ENCODE measurements at places on chromosomes 5 and 9.

GRCh38 chr9:76162086-76162730 is 232.0 kb downstream of the RFK start:
- no peak for DNase-seq

DNA sequence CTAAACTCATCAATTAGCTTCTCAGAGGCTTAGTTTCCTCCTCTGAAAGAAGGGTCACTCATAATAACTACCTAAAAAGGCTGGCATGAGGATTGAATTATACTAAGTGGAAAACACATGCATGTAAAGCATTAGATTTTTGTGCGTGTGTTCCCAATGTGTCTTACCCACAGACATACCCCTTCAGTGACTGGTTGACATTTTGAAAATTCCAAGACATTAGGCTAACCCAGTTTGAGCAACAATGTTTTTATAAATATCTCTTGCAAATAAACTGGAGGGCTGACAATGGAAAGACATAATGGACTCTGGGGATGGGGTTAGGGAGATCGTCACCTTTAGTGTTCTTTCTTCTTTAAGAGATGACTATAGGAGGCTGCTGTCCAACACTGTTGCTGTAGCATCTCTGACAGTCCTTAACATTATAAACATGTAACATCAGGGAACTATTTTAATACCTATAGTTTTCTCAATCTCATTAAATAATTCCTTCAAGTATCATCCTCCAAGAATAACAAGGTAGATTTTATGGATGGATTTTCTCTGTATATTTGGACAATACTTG is 24.3 kb downstream of the HMHB1 start:
- no peak for DNase-seq

DNA sequence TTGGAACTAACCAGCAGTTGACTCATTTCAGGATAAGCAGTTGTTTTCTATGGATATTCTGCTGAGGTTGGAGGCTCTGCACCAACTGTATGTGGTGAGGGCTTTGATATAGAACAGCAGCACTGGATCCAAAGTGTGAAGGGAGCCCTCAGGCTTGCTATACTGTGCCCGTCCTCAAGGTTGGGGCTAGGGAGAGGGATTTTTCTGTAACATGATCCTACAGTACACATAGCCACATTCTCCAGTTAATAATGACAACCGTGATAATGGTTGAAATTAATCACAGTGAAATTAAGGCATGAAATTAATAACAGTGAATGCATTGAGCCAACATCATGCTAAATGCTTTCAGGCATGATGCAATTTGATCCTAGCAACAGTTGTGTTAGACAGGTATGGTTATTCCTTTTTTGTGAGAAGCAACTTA is 36.7 kb downstream of the ARHGAP26 start:
- DNase-seq: no peak

- DNase-seq: no peak
These were observed 160.3 kb downstream of the SLF1 start for GRCh38 chr5:94778732-94779131.

- DNase-seq: no peak
These were observed 54.7 kb upstream of the ICE1 start for GRCh38 chr5:5367739-5368138.

- no peak for DNase-seq
These were observed 17.5 kb downstream of the ADAM19 start for GRCh38 chr5:157558041-157558595.

GRCh38 chr5:155844542-155844941 is 482.4 kb upstream of the SGCD start:
- no peak for DNase-seq

GRCh38 chr9:125920402-125920801 is 173.2 kb downstream of the PBX3 start:
- no peak for DNase-seq

DNA sequence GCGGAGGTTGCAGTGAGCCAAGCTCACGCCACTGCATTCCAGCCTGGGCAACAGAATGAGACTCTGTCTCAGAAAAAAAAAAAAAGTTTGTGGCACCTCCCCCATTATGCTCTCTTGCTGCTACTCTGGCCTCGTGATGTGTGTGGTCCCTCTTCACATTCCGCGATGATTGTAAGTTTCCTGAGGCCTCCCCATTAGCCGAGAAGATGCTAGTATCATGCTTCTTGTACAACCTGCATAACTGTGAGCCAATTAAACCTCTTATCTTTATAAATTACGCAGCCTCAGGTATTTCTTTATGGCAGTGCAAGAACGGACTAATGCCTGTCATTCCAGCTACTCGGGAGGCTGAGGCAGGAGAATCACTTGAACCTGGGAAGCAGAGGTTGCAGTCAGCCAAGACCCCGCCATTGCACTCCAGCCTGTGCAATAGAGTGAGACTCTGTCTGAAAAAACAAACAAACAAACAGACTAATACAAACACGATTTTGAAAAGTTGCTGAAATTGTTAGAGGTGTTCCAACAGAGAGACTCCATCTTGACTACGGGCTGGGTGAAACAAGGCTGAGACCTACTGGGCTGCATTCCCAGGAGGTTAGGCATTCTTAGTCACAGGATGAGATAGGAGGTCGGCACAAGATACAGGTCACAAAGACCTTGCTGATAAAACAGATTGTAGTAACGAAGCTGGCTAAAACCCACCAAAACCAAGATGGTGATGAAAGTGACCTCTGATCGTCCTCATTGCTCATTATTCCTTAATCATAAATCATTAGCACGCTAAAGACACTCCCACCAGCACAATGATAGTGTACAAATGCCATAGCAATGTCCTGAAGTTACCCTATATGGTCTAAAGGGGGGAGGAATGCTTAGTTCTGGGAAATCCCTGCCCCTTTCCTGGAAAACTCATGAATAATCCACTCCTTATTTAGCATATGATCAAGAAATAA is 8.3 kb upstream of the AFF4 start:
- DNase-seq: no peak

GRCh38 chr5:19782566-19782965 is 205.4 kb downstream of the CDH18 start:
- no peak for DNase-seq

GRCh38 chr5:52868417-52868816 is 80.7 kb downstream of the ITGA1 start:
- no peak for DNase-seq

DNA sequence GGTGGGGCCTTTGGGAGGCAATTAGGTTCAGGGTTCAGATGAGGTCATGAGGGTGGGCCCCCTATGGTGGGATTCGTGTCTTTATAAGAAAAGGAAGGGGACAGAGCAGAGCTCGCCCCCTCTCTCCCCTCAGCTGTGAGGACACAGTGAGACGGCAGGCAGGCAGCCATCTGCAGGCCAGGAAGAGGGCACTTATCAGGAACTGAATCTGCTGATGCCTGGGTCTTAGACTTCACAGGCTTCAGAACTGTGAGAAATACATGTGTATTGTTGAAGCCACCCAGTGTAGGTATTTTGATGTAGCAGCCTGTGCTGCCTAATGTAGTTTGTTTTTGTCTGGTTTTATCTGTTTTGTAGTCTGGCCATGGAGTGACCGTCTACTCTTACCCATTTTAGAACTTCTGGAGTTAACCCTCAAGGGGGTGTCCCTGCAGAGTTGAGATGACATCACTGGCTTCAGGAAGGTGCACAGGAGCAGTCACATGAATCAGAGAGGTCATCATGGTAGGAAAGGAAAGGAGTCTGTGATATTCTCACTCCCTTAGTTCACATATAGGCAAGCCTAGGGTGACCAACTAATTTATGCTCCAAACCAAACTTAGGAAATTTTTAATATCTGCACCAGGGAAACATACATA is 71.0 kb downstream of the LRRC70 start:
- no peak for DNase-seq

GRCh38 chr5:179801304-179802206 is 5.1 kb downstream of the MGAT4B start:
- peak; percentile 85 for DNase-seq

DNA sequence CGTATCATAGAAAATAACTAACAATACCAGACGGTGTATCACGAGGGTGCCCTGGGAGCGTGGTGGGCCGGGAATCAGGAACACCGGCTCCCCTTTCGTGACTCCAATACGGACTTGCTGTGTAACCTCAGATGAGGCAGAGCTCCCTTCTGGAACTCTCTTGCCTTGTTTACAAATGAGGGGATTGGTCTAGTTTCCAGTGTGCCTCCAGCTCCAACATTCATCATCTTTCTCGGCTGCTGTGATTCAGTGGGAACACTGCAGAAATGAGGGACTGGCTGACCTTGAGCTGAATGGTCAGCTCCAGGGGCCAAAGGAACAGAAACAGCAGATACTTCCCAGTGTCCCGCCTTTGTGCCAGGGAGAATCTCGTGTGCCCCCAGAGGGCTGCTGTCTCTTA is 22.6 kb upstream of the TGFBI start:
- DNase-seq: no peak

- DNase-seq: no peak
These were observed 55.8 kb downstream of the ANXA2R start for GRCh38 chr5:42984307-42984706.

- DNase-seq: no peak
These were observed 72.3 kb upstream of the RAD23B start for GRCh38 chr9:107210775-107211174.

GRCh38 chr9:128250839-128251731 is 24.7 kb downstream of the GOLGA2 start:
- DNase-seq: no peak

DNA sequence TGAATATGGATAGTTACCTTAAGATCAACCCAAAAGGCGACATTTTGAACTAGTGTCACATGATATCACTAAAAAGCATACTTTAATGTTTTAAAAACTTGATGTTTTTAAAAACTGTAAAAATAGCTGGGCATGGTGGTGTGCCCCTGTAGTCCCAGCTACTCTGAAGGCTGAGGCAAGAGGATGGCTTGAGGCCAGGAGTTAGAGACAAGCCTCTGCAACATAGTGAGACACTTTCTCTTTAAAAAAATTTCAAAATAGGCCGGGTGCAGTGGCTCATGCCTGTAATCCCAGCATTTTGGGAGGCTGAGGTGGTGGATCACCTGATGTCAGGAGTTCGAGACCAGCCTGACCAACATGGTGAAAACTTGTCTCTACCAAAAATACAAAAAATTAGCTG is 129.5 kb downstream of the NPR3 start:
- DNase-seq: no peak
